Skin of body (tissue), 3 donors: ENCODE measurements at places on chromosomes 13 and 19.

DNA sequence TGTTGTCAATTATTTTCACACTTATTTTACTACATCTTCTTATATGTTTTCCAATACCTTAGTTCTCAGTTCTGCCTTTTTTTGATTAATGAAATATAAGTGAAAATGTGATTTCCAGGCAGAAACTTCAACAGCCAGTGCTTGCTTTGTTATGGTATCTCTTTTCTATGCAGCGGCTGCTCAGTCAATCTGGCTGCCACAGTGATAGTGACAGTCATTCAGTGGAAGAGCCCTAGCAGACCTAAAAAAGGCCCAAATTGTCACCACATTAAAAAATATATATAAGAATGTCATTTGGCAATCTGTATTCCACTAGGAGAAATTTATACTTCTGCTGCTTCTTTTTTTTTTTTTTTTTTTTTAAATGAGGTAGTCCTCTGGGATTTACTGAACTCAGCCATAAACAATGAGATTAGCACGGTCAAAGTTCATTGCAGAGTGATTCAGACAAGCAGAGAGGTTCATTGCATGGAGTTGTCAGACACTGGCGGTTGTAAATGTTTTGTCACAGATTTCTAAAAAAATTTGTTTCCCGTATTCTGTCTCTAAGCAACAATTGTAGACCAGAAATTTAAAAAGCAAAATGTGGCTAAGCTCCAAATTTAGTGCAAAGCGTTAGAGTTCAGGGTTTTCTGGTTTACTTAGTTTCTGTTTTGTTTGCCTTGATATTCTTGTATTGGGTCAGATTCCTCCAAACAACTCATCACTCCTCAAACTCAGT is 94.7 kb upstream of the PRR20A start:
- no peak for DNase-seq

- DNase-seq, result no peak
Measured at GRCh38 chr13:70189981-70190380, 81.7 kb upstream of the KLHL1 start.

- no peak for DNase-seq
Measured at GRCh38 chr13:93344048-93344705, 117.6 kb downstream of the GPC6 start.

- DNase-seq, result no peak
Measured at GRCh38 chr19:8721334-8721733, at the start of gene OR2Z1. OR2Z1 (plus strand) TSS chr19:8721634; CDS start chr19:8731029, 9,395 bp downstream.

DNA sequence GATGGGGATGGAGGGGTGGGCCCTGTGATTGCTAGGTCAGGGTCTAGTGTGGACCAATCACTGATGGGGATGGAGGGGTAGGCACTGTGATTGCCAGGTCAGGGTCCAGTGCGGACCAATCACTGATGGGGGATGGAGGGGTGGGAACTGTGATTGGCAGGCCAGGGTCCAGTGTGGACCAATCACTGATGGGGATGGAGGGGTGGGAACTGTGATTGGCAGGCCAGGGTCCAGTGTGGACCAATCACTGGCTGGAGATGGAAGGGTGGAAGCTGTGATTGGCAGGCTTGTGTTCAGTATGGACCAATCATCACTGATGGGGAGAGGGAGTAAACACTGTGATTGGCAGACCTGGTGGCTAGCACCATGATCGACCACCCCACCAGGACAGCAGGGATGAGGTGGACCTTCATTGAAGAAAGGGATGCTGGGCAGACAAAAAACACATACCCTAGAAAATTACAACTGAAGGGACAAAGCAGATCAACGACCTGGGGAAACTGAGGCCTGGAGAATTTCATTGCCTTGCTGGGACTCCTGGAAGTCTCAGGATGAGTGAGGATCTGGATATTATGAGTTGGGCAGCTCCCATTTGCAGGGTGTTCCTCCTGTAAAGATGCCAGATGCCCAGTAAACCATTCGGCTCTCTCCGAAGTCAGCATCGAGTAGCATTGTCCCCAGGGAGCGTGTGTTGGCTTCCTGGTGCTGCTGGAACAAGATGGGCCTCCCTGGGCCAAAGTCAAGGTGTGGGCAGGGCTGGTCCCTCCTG is 15.5 kb downstream of the TMPRSS9 start:
- DNase-seq, result no peak

DNA sequence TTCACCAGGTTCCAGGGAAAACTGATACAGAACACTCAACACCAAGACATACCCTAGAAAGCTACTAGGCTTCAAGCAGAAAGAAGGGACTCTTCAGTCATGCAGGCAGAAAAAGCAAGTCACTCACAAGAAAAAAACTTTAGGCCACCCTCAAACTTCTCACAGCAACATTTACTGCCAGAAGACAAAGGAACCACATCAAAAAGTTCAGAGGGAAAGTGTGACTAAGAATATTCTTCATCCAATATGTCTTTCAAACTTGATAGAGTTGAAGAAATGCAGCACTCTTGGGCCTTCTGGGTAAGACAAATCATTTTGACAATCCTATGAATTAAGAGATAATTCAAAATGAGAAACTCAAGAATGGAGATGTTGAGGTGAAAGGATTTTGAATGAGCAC is 7.7 kb downstream of the DZIP1 start:
- DNase-seq, result no peak

- DNase-seq, result no peak
Measured at GRCh38 chr19:3821156-3821555, 35.0 kb upstream of the MATK start.

DNA sequence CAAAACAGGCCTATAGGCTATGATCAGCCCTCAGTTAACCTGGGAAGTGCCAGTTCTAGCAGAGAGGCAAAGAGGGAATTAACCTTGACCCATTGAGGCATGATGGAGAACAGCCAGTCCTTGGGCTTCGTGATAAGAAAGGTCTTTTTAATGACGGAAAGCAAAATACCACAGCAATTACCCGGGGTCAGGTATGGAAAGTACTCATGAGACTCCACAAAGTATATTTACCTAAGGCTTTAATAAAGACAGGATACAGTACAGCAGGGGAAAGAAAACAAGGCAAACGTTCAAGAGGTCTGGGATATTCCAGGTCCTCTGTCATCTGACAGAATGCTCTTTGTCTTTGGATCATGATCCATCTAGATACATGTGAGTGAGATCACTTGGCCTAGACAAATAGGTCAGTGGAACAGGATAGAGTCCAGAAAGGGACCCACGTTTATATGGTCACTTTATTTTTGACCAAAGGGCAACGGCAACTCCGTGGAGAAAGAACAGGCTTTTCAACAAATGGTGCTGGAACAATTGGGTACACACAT is 52.2 kb downstream of the WDFY2 start:
- no peak for DNase-seq

- DNase-seq, result no peak
Measured at GRCh38 chr13:32585550-32586079, 637 bp upstream of the PDS5B start.

GRCh38 chr19:35395382-35396199 is 24.7 kb downstream of the GPR42 start:
- no peak for DNase-seq
